SJSA1 (cell line): ENCODE measurements at places on chromosomes 1 and 21. TPM values are rescaled to one million over a fixed set of nuclear protein-coding genes. Genes with fewer than 3 reads are reported as not detected.

The OR2L3 gene
- total RNA-seq: not detected in 2 replicates

DNA sequence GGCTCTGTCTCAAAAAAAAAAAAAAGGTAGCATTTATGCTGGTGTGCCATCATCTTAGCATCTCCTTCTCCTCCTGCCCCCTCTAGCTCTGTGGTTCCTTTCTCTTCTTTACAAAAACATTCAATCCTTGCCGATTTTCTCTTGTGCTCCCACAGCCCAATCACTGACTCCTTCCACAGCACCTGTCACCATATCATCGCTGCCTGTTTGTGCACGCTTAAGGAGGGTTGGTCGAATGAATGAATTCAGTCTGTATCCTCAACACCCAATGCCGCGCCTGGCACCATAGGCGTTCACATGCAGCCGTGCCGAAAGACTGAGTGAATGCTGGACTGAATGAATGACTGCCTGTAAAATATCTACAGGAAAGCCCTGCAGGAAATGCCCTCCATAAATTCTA is 7.9 kb downstream of the RNU5D-1 start:
- peaks cover 14% of the 10 kb centered on the region for H3K4me1 ChIP-seq
- H3K27ac ChIP-seq: no peak overlapping the region
- H3K36me3 ChIP-seq: no peaks in the 10 kb centered on the region
- no peak for DNase-seq

GRCh38 chr1:231026576-231026975 is 13.5 kb downstream of the FAM89A start:
- no peak for DNase-seq
- H3K36me3 ChIP-seq: no peaks in the 10 kb centered on the region
- H3K27ac ChIP-seq: no peak overlapping the region
- H3K4me1 ChIP-seq: peaks cover 4% of the 10 kb centered on the region
- H3K4me3 ChIP-seq: no peak overlapping the region
- H3K27me3 ChIP-seq: no peaks in the 10 kb centered on the region

The FCER1A gene
- not detected in 2 replicates for total RNA-seq

The LIPI gene
- total RNA-seq: not detected in 2 replicates

The TRAF3IP3 gene
- not detected in 2 replicates for total RNA-seq

The PCBP3 gene
- total RNA-seq: 15.2 and 29.4 TPM in 2 replicates

DNA sequence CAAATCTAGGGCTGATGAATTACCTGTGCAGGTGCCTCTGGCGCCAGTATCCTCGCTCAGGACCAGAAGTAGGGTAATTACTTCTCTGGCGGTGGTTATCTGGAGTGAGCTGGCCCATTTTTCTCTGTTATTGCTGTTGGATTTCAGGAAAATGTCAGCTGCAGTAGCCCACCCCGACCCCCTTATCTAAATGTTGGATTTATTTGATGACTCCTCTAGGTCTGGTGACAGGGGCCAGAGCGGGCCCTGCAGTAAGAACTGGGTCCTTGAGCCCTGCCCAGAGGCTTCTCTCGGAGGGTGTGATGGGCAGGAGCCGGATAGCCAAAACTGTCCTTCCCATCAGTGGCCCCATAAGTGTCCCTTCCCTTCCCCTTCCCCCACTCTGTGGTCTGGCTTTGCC is 384.3 kb downstream of the PTPRU start:
- DNase-seq: peak; percentile 6
- no peak overlapping the region for H3K4me3 ChIP-seq
- H3K36me3 ChIP-seq: no peaks in the 10 kb centered on the region
- no peaks in the 10 kb centered on the region for H3K27me3 ChIP-seq
- no peak overlapping the region for H3K27ac ChIP-seq

The ETNK2 gene
- total RNA-seq: 22.2 and 22.3 TPM in 2 replicates

GRCh38 chr1:98084188-98084587 is 163.4 kb upstream of the DPYD start:
- no peak overlapping the region for H3K4me3 ChIP-seq
- peak; percentile 12 for DNase-seq
- H3K36me3 ChIP-seq: peaks cover 7% of the 10 kb centered on the region; the same call in 1 of the 2 replicates
- H3K4me1 ChIP-seq: peaks cover 32% of the 10 kb centered on the region
- no peaks in the 10 kb centered on the region for H3K27me3 ChIP-seq

- H3K36me3 ChIP-seq: no peaks in the 10 kb centered on the region
- H3K4me3 ChIP-seq: no peak overlapping the region
- H3K27ac ChIP-seq: no peak overlapping the region
- no peak for DNase-seq
- H3K27me3 ChIP-seq: peaks cover 9% of the 10 kb centered on the region
- no peaks in the 10 kb centered on the region for H3K4me1 ChIP-seq
Observed at GRCh38 chr1:183431840-183432547, 13.8 kb upstream of the NMNAT2 start.

DNA sequence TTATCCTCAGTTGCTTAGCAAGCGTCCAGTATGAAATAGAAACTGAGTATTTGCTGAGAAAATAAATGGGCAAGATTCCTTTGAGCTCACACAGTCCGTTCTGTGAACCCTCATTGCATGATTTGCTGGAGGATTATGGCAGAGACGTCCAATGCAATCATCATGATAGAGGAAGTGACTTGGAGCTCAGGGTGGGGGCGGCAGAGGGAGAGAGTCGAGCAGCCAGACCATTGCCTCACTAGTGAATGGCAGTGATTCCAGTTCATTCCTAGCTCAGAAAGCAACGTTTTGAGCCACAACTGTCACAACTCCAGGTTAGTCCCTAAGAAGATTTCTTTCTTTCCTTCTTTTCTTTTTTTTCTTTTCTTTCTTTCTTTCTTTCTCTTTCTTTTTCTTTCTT is 27.5 kb upstream of the COL9A2 start:
- no peak overlapping the region for H3K4me3 ChIP-seq
- no peaks in the 10 kb centered on the region for H3K27me3 ChIP-seq
- H3K27ac ChIP-seq: no peak overlapping the region
- DNase-seq: peak; percentile 41

The HSPG2 gene
- 45.2 and 62.3 TPM in 2 replicates for total RNA-seq

The PRAMEF8 gene
- total RNA-seq: not detected in 2 replicates

The SPAG17 gene
- total RNA-seq: 0.09 TPM in 1 of 2 replicates, not detected in the other

GRCh38 chr1:181396811-181397210 is 86.5 kb upstream of the CACNA1E start:
- no peak overlapping the region for H3K27ac ChIP-seq
- H3K4me3 ChIP-seq: no peak overlapping the region
- H3K4me1 ChIP-seq: no peaks in the 10 kb centered on the region
- no peak for DNase-seq
- H3K27me3 ChIP-seq: peaks cover 4% of the 10 kb centered on the region; the same call in 1 of the 2 replicates

- DNase-seq: peak; percentile 57
- no peak overlapping the region for H3K4me3 ChIP-seq
- H3K27ac ChIP-seq: no peak overlapping the region
- no peaks in the 10 kb centered on the region for H3K36me3 ChIP-seq
- peaks cover 41% of the 10 kb centered on the region for H3K27me3 ChIP-seq
- no peaks in the 10 kb centered on the region for H3K4me1 ChIP-seq
Observed at GRCh38 chr1:153352523-153352922, 3.9 kb upstream of the PGLYRP4 start.

DNA sequence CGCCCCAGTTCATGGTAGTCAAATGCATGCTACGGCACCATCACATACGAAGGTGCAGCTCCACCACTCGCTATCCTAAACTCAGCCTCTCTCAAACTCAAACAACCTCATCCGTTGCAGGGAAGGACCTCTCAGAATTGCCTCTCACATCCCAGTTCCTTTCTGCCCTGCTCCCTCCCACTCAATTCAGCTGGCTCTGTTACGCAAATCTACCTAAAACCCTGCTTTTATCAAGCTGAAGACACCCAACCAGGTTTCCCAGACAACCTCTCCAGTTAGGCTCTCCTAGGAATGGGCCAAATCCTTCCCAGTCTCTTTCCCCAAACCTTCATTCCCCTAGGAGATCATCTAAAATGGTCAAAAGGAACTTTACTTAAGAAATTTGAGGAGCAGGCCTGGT is 62.9 kb downstream of the CLSTN1 start:
- no peak overlapping the region for H3K27ac ChIP-seq
- no peaks in the 10 kb centered on the region for H3K27me3 ChIP-seq
- no peaks in the 10 kb centered on the region for H3K36me3 ChIP-seq
- peaks cover 19% of the 10 kb centered on the region for H3K4me1 ChIP-seq

- peak overlapping the region; percentile 58 for H3K4me3 ChIP-seq
- H3K27me3 ChIP-seq: no peaks in the 10 kb centered on the region
- peaks cover 8% of the 10 kb centered on the region for H3K4me1 ChIP-seq
Observed at GRCh38 chr1:145926686-145927062, 610 bp downstream of the RBM8A start.

DNA sequence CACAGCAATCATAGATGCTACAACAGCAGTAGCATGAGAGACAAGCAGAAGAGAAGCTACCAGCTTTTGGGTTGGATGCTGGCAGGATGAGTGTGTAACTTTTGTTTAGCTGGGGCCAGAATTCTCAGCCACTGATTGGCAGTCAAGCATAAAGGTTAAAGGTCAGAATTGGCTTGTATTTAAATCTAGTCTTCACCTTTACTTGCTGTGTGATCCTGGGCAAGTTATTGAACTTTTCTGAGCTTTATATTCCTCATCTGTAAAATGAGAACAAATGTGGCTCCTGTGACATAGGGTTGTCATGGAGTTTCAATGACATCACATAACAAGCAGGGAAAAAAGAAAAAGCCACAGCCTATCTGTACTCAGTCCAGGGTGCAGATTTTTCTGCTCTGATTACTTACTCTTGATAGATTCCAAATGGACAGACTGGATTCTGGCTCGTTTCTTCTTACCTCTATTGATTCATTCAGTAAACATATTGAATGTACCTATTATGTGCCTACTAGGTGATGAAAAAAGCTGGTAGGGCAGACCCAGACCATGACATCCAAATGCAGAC is 2.8 kb upstream of the AZIN2 start:
- H3K27me3 ChIP-seq: no peaks in the 10 kb centered on the region
- no peak overlapping the region for H3K27ac ChIP-seq
- H3K4me1 ChIP-seq: peaks cover 16% of the 10 kb centered on the region
- no peak for DNase-seq
- no peaks in the 10 kb centered on the region for H3K36me3 ChIP-seq

- H3K36me3 ChIP-seq: no peaks in the 10 kb centered on the region
- peak; percentile 47 for DNase-seq
- no peak overlapping the region for H3K4me3 ChIP-seq
- H3K27me3 ChIP-seq: no peaks in the 10 kb centered on the region
- H3K27ac ChIP-seq: no peak overlapping the region
- H3K4me1 ChIP-seq: no peaks in the 10 kb centered on the region
Observed at GRCh38 chr1:231091831-231092301, 51.8 kb upstream of the FAM89A start.

The S100A10 gene
- 90.2 and 151 TPM in 2 replicates for total RNA-seq

- H3K4me1 ChIP-seq: peaks cover 14% of the 10 kb centered on the region
- no peak overlapping the region for H3K27ac ChIP-seq
- H3K36me3 ChIP-seq: no peaks in the 10 kb centered on the region
Observed at GRCh38 chr21:45454926-45455673, 50.1 kb downstream of the COL18A1 start.

DNA sequence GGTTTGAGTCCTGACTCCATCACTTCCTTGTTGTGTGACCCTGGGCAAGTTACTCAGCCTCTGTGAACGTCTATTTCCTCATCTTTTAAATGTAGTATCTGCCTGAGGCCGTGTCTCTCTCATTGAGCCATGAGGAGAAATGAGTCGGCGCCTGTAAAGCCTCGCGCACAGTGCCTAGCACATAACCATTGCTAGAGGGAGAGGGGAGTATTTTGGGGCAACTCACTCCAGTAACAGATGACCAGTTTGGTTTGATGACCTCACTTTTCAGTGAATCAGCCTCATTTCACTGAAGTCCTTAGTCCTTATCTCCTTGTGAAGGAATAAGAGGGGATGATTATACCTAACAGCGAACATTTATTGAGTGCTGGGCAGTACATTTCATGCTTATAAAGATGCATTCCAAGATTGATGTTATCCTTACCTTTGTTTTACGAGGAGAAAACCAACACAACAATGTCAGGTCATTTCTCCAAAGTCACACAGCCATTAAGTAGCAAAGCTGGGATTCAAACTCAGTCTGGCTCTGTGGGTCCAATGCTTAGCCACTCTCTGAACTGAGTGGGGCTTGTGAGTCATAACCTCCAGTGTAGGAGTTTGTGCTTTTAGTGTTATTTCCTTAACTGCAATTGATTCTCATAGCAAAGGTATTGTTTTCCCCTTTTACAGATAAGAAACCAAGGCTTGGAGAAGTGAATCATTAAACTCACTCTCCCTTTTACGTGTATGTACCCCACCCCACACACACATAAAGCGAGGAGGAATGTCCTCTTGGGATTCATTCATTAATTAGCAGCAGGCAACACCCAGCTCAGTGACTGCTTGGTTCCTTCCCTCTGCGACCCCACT is 25.9 kb downstream of the KCNC4 start:
- no peak overlapping the region for H3K27ac ChIP-seq
- H3K27me3 ChIP-seq: 0 out of 2 replicates have a peak, but pooled peaks cover 23% of the 10 kb centered on the region
- no peaks in the 10 kb centered on the region for H3K36me3 ChIP-seq
- H3K4me1 ChIP-seq: no peaks in the 10 kb centered on the region
- DNase-seq: no peak

The TMOD4 gene
- 1.2 TPM in 1 of 2 replicates, not detected in the other for total RNA-seq

GRCh38 chr1:204618148-204618760 is 67.3 kb downstream of the LRRN2 start:
- no peak overlapping the region for H3K27ac ChIP-seq
- no peak for DNase-seq
- no peaks in the 10 kb centered on the region for H3K4me1 ChIP-seq
- peaks cover 27% of the 10 kb centered on the region for H3K27me3 ChIP-seq

DNA sequence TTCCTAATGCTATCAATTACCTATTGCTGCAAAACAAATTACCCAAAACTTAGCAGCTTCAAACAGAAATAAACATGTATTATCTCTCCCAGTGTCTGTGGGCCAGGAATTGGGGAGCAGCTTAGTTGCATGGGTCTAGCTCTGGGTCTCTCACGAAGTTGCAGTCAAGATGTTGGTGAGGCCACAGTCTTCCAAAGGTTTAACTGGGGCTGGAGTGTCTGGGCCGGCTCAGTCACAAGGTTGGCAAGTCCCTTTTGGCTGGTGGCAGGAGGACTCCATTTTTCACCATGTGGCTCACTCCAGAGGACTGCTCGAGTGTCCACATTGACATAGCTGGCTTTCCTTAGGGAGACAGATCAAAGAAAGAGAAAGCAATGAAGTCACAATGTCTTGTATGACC is 5.0 kb upstream of the LRP8 start:
- peaks cover 9% of the 10 kb centered on the region for H3K4me1 ChIP-seq
- no peak overlapping the region for H3K4me3 ChIP-seq
- DNase-seq: peak; percentile 31
- no peaks in the 10 kb centered on the region for H3K36me3 ChIP-seq
- no peak overlapping the region for H3K27ac ChIP-seq

DNA sequence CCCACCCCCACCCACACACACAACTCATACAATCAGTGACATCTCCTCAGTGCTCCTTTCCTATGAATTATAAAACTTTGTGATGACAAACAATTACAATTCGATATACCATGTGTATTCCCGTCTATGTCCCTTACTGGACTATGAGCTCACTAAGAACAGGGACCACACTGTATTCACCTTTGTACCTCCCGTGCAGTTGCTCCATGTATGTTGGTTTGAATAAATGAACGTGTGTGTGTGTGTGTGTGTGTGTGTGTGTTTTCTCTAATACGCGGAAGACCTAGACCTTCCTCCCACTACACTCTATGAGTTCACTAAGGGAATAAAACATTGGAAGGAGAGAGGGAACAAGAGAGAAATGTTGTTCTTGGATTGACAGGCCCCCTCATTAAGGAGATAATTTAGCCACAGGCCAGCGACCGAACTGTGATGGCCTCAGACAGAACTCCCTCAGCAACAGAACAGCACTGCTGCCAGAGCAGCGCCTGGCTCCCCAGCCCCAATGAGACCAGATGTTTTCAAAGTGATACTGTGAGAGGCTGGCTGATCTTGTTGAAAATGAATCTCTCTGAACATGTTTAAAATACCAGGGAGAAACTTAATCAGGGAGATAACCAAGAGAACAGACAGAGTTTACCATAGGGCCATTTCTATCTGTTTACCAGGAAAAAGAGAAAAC is 21.7 kb downstream of the BCAR3 start:
- DNase-seq: no peak
- H3K27ac ChIP-seq: no peak overlapping the region
- H3K27me3 ChIP-seq: no peaks in the 10 kb centered on the region
